ENCODE measurements at places on chromosomes 6 and 20.

DNA sequence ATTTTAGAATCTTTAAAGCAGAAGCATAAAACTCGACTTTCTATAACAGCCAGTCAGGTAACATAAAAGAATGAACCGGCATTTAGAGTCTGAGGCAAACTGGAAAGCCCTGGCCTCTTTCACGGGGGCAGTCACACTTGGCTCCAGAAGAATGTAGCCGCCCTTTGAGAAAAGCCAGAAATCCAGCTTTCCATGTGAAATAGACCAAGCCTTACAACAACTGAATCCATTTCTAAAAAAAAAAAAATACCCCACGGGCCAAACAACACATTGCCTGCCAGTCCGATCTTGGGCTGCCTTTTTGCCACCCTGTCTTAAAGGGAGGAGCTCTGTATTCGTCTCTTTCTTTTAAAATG, 252.9 kb upstream of the TAB2 start:
- no peak for DNase-seq

DNA sequence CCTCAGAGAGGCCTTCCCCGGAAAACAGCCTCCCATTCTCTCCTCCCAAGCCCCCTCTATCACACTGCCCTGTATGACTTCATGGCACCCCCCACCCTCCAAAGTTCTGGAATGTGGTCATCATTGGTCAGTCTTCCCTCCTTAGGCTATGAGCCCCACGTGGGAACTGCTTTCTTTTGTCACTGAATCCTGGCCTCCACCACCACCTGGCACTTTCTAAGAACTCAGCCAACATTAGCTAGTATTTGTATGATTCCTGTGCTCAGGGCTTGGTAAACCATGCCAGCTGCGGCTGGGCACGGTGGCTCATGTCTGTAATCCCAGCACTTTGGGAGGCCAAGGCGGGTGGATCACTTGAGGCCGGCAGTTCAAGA, 8.4 kb upstream of the E2F1 start:
- DNase-seq = no peak

GRCh38 chr20:9109566-9109965, 40.7 kb downstream of the PLCB4 start:
- no peak for DNase-seq

DNA sequence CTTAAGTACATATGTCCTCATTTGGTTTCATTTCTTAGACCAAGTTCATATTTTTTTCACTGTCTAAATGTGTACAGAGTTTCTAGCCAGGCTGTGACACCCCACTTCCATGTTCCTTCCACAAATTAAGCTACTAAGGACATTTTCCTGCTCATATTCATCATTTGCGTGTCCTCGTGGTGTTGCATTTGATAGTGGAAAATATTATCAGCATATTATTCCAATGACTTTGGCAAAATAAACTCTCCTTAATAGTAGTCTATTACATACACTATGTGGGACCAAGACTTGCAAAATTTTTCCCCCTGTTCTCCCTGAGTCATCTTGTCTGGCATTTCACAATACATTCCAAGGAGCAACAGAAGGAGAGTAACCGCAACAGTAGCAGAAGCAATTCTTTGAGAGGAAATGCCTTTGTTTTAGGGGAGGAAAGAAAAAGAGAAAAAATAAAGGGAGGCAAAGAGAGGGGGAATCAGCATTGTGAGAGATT, 599.2 kb downstream of the COL12A1 start:
- no peak for DNase-seq

DNA sequence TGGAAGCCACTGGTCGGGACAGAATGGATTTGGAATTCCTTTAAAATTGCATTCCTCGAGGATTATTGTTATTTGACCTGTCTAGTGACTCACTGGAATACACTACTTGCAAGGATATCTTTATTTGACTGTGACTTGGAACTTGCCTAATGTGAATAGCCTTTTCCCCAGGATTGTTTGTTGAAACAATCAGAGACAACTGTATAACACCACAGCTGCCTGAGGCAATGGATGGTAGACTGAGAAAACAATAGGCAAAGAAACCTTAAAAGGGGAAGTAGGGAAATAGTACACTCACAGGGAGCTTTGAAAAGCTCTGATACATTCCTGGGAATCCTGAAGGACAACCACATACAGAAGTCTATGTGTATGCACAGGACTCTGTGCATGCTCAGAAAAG, 465.3 kb downstream of the BMP2 start:
- DNase-seq = no peak

DNA sequence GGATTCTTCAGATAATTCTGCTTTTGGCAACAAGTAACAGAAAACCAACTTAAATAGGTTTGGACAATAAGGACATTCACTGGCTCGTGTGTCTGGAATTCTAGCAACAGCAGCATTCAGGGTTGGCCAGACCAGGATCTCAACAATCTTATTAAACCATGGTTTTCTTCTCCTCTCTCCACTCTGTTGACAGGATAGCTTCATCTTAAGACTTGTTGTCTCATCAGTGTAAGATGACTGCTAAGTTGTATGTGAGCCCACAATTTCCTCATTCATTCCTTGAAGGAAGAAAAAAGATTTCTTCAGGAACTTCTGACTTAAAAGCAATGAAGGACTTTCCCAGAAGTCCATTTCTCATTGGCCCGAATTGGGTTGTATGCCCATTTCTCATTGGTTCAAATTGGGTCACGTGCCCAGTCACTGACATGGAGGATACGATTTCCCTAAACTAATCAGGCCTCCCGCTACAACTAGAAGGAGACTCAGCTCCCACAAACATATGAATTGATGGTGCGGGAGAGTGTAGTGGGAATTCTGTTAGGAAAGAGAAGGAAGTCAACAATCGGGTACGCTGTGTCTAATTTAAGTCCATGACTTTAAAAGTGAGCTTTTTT, 83.7 kb downstream of the SLC22A3 start:
- no peak for DNase-seq

DNA sequence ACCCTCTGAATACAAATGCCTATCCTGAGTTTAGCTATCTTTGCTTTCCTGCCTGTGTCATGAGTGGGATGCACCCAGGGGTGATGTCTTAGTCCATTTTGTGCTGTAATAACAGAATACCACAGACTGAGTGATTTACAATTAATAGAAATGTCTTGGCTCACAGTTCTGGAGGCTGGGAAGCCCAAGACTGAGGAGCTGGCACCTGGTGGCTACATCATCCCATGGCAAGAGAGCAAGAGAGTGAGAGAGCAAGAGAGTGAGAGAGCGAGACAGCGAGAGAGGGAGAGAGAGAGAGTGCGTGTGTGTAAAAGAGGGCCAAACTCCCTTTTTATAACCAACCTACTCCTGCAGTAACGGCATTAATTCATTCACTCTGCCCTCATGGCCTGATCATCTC, 76.8 kb downstream of the PRDM1 start:
- DNase-seq = no peak

- no peak for DNase-seq
Observed at GRCh38 chr6:100952006-100952405, 70.9 kb upstream of the ASCC3 start.

DNA sequence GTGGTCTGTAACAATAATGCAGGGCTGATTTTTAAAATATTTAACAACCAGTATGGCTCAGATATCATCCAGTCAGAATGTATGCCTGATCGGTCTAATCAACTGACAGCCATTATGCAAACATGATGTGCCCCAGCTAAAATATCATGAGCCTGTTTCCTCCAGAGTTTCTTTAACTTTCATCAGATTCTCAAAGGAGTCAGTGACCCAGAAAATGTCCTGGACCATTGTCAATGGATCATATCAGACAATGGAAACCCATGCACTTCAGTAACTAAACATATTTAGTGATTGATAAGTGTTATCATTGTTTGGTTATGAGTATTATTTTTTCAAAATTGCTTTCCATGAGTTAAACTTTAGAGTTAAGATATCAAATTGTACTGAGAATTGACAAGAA, 173.5 kb downstream of the LMBRD1 start:
- DNase-seq = no peak

- DNase-seq = no peak
Observed at GRCh38 chr6:6700407-6701270, 112.1 kb downstream of the LY86 start.

GRCh38 chr6:155314773-155315515, 660 bp upstream of the TFB1M start:
- DNase-seq = peak; percentile 78

- no peak for DNase-seq
Observed at GRCh38 chr20:7773511-7773910, 166.7 kb downstream of the HAO1 start.

GRCh38 chr6:158565482-158566040, 5.7 kb downstream of the TMEM181 start:
- DNase-seq = no peak

- DNase-seq = peak; percentile 82
Observed at GRCh38 chr20:56359212-56360132, 698 bp downstream of the FAM210B start.

DNA sequence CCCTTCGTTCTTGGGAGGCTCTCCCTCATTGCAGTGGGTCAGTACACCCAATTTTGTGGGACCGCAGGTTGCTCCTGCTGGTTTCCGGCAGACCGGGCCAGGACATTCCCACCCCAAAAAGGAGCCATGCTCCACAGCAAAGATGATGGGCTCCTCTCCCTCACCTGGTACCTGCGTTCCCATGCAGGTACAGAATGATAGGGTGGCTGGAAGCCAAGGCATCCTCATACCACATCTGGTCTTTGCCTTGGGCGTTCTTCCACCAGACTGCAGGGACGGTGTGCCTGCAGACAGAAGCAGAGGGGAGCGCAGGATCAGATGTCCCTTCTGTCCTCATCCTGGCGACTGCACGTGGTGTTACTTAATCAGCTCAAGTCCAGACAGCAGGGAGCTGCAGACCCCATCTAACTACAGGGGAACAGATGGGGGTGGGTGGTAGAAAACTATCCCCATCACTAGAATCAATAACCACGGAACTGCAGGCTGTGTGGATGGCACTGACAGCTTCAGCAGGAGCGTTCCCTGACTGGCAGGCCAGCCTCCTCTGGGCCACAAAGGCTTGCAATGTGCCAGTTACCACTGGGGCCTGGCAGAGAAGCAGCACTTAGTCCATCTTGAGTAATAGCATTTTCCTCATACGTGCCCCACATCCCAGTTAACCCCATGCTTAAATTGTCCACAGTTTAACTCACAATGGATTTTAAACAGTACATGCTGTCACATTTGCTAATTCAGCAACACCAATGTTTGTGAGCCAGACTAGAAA, 70.4 kb downstream of the ABHD12 start:
- DNase-seq = no peak

DNA sequence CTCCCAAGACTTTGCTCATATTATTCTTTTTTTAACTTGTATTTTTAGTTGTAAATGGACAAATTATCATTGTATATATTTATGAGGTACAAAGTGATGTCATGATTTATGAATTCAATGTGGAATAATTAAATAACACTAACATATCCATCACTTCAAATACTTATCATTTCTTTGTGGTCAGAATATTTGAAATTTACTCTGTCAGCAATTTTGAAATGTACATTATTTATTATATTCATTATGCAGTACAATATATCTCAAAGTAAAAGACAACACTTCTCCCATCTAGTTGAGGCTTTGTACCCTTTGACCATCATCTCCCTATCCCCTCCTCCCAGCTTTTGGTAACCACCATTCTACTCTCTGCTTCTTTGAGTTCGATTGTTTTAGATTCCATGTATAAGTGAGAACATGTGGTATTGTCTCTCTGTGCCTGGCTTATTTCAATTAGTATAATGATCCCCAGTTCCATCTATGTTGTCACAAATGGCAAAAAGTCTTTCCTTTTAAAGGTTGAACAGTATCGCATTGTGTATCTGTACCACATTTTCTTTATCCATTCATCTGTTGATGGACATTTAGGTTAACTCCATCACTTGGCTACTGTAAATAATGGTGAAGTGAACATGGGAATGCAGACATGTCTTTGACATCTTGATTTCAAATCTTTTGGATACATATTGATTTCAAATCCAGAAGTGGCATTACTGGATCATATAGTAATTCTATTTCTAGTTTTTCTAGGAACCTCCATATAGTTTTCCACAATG, 197.2 kb downstream of the KIF6 start:
- DNase-seq = no peak

GRCh38 chr6:24191346-24191745, 65.3 kb downstream of the NRSN1 start:
- DNase-seq = no peak

GRCh38 chr6:99611148-99611547, 4.5 kb downstream of the PRDM13 start:
- DNase-seq = no peak

DNA sequence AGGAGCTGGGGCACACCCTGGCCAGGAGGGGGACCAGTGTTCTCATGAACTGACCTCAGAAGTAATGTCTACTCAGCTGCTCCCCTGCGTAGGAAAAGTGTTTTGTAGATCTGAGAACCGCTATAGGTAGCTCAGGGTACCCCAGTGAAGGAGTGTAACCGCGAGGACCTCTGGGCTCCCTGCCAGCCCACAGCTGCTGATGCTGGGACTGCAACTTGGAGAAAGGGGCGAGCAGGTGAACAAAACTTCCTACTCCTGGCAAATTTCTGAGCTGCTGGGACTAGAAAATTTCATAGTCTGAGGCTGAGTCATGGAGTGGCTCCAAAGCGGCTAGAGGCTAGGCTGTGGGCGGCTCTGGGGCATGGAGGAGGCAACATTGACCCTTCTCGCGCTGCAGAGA, 51.9 kb downstream of the PYGB start:
- DNase-seq = no peak

DNA sequence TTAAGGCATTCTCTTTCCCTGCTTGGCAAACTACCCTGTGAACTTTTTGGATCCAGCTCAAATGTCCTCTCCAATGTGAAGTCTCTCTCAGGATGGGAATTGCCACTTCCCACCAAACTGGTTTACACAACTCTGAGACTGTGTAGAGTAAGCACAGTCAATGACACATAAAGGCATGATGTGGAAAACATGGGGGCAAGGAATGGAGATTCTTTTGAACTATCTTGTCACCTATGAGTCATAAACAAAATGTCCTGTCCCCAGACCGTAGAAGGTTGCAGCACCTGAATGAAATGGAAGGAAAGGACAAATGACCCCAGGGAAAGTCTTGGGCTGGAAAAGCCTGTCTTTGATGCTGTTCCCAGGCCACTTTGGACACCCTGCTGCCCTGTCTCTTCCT, 11.0 kb upstream of the KIF13A start:
- DNase-seq = no peak

DNA sequence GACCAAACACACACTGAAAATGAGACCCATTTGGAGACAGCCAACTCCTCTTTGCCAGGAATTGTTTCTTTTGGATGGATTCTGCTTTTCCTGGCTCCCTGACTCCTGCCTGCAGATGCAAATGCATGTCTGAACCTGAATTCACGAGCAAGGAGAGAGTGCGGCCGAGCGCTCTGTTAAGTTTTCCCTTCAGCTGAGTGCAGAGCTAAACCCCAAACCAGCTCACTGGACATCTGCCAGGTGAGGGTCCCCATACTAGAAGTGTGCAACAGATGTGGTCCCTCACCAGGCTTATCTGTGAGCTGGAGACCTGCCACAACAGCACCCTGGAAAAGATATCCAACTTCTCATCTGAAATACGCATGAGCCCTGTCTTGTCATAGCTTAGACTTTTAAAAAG, 59.0 kb downstream of the CD164 start:
- no peak for DNase-seq

GRCh38 chr6:163354085-163354484, 60.4 kb upstream of the QKI start:
- DNase-seq = no peak

- no peak for DNase-seq
Observed at GRCh38 chr6:17061097-17061496, 40.8 kb upstream of the STMND1 start.

GRCh38 chr6:89410788-89411144, 1.3 kb downstream of the RRAGD start:
- DNase-seq = no peak
